ENCODE measurements at places on chromosomes 12 and 14.

DNA sequence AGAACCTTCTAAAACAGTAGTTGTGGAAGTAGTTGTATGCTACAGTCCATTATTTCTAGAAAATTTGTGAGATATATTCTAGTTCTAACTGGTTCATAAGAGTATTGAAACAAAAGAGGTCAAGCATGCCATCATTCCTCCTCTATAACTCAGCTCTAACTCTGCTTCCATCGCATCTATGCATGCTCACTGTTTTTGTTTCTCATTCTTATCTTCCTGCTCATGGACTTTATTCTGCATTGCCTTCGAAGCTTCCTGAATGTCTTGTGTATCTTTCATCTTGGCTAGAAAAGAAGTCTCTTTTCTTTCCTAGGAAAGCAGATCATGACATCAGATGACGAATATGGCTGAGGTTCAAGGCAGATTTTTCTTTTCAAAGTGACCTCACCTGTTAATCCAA is 402 bp downstream of the LMNTD1 start:
- peak; percentile 20 for DNase-seq

GRCh38 chr12:20451761-20452160 is 83.4 kb downstream of the PDE3A start:
- DNase-seq: peak; percentile 45

GRCh38 chr12:53231921-53232645 is at the start of gene RARG:
Gene RARG, minus strand, starts transcription at chr12:53232209. Its CDS starts 4,664 bp downstream, at chr12:53227545.
- DNase-seq: peak; percentile 65

DNA sequence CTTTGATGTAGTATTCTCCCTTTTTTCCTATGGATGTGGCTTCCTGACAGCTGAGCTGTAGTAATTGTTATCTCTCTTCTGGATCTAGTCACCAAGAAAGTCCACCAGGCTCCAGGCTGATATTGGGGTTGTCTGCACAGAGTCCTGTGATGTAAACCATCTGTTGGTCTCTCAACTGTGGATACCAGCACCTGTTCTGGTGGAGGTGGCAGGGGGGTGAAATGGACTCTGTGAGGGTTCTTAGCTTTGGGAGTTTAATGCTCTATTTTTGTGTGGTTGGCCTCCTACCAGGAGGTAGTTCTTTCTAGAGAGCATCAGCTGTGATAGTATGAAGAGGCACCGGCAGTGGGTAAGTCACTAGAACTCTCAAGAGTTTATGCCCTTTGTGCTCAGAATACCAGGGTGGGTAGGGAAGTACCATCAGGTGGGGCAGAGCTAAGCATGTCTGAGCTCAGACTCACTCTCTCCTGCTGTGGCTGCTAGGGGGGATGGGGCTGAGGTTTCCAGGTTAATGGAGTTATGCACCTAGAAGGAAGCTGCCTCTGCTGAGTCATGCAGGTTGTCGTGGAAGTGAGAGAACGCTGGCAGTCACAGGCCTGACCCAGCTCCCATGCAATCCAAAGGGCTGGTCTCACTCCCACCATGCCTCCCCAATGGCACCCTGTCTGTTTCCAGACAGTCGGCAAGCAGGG is 3.0 kb upstream of the TAS2R14 start:
- peak; percentile 16 for DNase-seq

- no peak for DNase-seq
Measured at GRCh38 chr12:62922539-62922938, 12.4 kb downstream of the PPM1H start.

- no peak for DNase-seq
Measured at GRCh38 chr12:94379479-94380113, 80.1 kb downstream of the CEP83 start.

GRCh38 chr14:56808383-56809269 is 1.7 kb downstream of the OTX2 start:
- DNase-seq: no peak

GRCh38 chr14:93375673-93376156 is 28.7 kb downstream of the COX8C start:
- DNase-seq: peak; percentile 1

- no peak for DNase-seq
Measured at GRCh38 chr14:100824901-100825712, 811 bp upstream of the MEG3 start.

DNA sequence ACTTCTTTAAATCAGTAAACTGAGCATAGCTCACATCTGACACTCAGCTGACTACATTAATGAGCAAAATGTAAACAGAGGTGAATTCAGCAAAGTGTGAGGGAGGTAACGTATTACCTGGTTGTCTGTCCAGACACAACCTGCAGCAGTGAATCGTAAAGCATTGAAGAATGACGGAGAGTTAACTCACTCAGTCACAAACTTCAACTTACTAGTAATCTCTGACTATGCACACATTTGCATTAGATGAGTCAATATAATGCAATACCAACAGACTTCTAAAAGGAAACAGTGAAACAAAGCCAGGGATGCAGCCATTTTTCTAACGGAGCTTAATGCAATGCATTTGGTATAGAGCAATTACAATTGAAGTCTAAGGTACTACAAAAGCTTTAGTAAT is 40.0 kb downstream of the STX2 start:
- peak; percentile 67 for DNase-seq

DNA sequence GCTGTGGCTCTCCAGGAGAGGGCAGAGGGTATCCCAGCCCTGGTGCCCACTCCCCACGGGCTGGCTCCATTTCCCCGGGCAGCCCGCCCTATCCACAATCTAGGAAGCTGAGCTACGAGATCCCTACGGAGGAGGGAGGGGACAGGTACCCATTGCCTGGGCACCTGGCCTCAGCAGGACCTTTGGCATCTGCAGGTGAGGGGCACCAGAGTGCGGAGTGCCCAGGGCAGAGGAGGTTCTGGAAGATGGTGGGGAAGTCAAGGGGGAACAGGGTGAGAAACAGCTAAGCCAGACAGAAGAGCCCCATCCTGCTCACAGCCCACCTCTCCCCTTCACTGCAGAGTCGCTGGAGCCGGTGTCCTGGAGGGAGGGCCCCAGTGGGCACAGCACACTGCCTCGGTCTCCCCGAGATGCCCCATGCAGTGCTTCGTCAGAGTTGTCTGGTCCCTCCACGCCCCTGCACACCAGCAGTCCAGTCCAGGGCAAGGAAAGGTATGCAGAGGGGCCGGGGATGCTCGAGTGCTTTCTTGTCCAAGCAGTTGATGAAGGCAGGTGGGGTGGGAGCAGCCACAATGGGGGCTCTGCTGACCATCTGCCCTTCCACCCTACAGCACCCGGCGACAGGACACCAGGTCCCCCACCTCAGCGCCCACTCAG is 10.3 kb downstream of the TNS2 start:
- DNase-seq: no peak
